ENCODE measurements at places on chromosomes 5 and 9.

DNA sequence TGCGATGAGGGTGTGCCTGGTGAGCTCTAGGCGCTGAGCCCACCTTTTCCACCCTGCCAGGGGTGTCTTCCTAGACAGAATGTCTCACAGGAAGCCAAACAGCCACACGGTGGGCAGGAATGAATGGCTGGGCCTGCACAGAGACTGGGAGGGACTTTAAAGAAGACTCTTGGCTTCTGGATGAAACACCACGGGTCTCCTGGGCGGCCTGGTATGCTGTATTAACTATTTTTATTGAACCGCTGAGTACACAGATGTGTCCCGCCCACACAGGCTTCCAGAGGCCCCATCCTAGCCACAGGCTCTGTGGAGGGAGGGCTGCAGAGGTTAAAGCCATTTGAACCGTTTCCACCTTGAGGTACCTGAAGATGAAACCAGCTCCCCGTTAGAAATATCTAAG is 115.2 kb upstream of the CXCL14 start:
- no peak for DNase-seq

- no peak for DNase-seq
These were observed 39.1 kb downstream of the SHLD3 start for GRCh38 chr5:65663804-65664521.

GRCh38 chr9:110932863-110933262 is 105.4 kb downstream of the LPAR1 start:
- no peak for DNase-seq

DNA sequence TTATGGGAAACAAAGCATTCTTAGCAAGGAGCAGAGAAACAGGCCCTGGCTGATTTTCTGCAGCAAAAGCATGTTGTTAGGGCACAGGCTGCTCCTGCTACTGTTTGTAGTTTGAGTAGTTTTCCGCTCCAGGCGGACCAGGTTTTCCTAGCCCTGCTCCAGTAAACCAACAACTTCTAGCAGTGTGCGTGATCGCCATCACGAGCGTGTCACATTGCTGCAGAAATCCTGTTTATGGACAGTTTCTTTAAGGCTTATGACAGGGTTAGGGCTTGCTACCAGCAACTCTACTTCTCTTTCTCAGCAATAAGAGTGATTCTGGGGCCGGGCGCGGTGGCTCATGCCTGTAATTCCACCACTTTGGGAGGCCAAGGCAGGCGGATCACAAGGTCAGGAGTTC is 803.9 kb upstream of the CDH10 start:
- no peak for DNase-seq

DNA sequence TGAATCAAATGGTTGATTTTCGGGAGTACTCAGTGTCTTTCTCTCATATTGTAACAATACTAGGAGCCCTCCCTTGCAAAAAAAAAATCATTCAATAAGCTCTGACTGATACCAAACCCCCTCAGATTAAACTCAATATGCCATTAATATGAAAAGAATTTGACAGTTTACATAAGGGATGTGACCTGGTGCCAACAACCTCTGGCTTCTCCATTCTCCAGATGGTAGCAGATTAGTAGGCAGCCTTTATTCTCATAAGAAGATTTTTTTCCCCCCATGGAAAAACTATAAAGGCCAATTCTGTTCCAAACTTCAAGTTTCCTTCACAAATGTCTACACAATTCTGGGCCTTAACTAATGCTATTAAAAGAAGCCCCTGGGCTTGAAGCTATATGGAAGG is 96.5 kb downstream of the EFNA5 start:
- no peak for DNase-seq

GRCh38 chr9:125095821-125096443 is 47.4 kb downstream of the SCAI start:
- no peak for DNase-seq

GRCh38 chr5:31702712-31703111 is 63.8 kb downstream of the PDZD2 start:
- no peak for DNase-seq

- DNase-seq, result no peak
These were observed 13.9 kb downstream of the PTAR1 start for GRCh38 chr9:69745716-69746437.

DNA sequence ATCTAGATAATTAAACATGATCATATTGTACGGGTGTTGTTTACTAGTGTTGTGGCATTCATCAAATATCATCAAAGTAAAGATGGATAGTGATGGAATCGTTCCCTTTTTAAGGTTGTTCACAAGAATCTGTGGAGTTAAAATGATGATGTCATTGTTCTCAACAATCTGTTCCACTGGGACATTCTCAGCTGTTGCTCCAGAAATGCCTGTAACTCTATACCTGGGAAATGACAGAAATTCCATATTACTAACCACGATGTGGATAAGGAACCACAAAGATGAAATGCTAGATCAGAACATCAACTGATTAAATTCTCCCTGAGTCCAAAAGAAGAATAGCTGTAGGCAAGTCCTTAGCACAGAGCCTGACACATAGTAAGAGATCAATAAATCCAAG is 38.0 kb downstream of the RIGI start:
- DNase-seq, result no peak

- no peak for DNase-seq
These were observed 112.1 kb downstream of the BASP1 start for GRCh38 chr5:17329571-17329970.

GRCh38 chr9:135821733-135822373 is 85.5 kb downstream of the CAMSAP1 start:
- peak; percentile 22 for DNase-seq

DNA sequence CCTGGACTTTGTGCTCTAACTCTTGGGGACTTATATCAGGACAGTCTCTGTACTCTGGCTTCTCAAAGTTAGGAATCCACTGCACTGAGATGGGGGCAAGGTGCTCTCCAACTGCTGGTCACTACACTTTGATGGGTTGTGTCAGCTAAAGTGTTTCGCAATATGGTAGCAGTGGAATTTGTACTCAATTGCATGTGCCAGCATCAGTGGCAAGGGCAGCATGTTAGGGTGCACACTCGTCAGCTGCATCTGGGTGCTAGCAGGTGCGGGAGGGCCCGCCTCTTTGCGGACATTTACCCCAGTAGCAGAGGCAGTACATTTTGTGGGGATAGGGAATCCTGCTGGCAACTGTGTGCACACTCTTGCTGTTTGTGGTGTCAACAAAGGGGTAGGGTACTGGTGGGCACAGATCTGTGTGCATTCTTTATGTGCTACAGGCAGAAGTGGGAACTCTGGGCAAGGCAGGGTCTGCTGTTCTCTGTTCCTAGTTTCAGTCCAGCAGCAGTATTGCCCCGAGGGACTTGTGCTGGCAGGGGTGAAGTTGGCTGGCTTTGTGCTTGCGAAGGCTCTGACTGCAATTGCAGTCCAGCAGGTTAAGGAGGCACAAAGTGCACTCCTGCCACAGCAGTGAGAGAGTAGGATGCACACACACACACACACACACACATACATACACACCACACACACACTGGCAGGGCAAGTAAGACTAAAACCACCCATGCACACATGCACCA is 924.8 kb upstream of the CDH9 start:
- DNase-seq, result peak; percentile 69

- no peak for DNase-seq
These were observed 13.1 kb upstream of the CARD19 start for GRCh38 chr9:93082841-93083411.

DNA sequence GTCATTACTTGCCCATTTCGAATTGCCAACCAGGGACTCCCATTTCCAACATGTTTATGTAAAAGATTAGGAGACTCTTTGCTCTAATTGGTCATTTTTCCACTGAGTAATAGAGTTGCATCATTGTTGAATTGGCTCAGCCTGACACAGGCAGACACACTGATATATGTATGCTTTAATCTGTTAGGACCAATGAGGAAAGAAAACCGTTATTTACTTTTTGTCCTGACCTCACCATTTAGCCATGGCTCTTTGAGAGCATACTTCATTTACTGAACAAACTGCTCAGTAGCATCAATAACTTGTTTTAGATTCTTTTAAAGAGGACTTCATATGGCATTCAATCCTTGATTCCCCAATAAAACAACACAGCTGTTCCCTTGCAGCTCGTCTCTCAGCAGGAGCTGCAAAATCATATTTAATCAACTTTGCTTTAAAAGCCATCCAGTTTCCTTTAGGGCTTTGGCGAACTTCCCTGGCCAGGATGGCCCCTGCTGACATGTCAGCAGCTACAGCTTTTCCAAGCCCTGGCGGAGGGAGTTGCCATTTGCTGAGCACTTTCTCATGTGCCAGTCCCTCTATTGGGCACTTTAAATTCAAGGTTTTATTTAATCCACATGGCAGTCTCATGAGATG is 251.5 kb upstream of the TNC start:
- peak; percentile 68 for DNase-seq

- DNase-seq, result no peak
These were observed 493.5 kb downstream of the EBF1 start for GRCh38 chr5:158606233-158606632.

DNA sequence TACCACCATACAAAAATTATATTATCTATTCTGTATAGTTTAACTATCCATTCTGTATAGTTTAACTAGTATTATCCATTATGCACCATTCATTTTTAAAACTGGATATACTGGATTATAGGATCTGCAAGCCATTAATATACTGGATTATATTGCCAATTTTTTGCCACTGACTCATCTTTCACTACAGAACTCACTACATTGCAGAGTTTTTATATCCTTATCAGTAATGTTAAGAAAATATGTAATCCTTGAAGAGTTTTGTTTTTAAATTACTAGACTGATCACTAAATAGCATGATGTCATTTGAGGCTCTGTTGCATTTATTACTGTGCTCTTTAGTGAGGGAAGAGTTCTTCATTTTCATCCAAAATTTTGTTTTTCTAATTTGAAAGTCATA is 109.8 kb upstream of the SNX2 start:
- DNase-seq, result no peak

DNA sequence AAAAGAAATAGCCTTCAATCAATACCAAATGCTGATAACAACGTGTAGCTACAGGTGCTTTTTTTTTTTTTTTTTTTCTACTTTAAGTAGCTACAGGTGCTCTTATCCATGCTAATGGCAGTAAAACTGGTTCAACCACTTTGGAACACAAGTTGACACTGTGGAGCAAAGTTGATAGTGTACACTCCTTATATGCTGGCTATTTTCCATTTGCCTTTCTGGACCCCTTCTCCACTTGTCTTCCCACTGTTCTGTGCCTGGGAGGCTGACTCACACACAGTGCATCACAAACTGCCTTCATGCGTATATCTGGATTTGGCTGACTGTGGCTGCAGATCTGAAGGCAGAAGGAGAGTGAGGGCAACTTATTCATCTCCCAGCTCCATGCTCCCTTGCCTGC is 247.9 kb downstream of the MSX2 start:
- DNase-seq, result no peak

- DNase-seq, result no peak
These were observed 28.0 kb upstream of the GRAMD2B start for GRCh38 chr5:126395198-126395597.

- peak; percentile 90 for DNase-seq
These were observed 10.8 kb downstream of the SH3PXD2B start for GRCh38 chr5:172443441-172444109.

DNA sequence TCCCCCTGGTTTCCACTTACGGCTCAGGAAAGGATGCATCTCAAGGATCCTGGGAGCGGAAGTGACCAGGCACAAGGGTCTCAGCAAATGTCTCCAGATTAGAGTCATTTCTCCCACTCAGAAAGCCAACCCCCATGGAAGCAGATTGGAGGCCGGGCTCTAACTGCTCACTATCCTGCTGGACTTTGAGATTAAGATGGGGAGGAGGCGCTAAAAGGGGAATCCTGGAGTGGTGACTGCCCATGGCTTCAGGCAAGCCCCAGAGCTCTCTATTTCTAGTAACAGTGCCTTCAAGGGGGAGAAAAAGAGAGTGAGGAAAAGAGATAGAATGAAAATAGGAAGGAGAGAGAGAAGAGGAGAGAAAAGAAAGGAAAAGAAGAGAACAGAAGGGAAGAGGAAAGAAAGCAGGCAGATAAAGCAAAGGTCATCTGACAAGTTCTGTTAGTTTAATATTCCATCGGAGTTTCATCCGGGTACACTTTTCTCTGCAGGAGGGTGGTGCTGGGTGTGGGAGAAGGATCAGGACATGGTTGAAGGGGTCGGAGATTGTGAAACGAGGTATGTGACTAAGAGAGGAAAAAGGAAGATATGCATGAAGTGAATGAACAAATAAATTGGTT is at the start of gene AGXT2:
TSS of gene AGXT2 (minus strand) at position 165 of the 620 bp plus-strand sequence. CDS start at position 108, 57 bp downstream.
- no peak for DNase-seq
